ENCODE measurements at places on chromosomes 6 and 20. TPM values are rescaled to one million over a fixed set of nuclear protein-coding genes. Genes with fewer than 3 reads are reported as not detected.

BEND6 gene
- total RNA-seq = 34.8 TPM

MEP1A gene
- total RNA-seq = not detected

GPR63 gene
- total RNA-seq = 0.27 TPM

HECA gene
- 36.3 TPM for total RNA-seq

FAM83C gene
- not detected for total RNA-seq

COL11A2 gene
- total RNA-seq = 0.74 TPM

MROH8 gene
- 0.49 TPM for total RNA-seq

OXT gene
- not detected for total RNA-seq

GABRR2 gene
- total RNA-seq = 0.09 TPM

Measured in fibroblast of the aortic adventitia (primary cell).